Mucosa of gallbladder (tissue), 1 donor: ENCODE measurements at places on chromosomes 1 and 21.

GRCh38 chr1:31318146-31318545 is 21.3 kb downstream of the ZCCHC17 start:
- DNase-seq, result no peak

- DNase-seq, result no peak
Observed at GRCh38 chr1:153680120-153680403, 1.6 kb downstream of the NPR1 start.

DNA sequence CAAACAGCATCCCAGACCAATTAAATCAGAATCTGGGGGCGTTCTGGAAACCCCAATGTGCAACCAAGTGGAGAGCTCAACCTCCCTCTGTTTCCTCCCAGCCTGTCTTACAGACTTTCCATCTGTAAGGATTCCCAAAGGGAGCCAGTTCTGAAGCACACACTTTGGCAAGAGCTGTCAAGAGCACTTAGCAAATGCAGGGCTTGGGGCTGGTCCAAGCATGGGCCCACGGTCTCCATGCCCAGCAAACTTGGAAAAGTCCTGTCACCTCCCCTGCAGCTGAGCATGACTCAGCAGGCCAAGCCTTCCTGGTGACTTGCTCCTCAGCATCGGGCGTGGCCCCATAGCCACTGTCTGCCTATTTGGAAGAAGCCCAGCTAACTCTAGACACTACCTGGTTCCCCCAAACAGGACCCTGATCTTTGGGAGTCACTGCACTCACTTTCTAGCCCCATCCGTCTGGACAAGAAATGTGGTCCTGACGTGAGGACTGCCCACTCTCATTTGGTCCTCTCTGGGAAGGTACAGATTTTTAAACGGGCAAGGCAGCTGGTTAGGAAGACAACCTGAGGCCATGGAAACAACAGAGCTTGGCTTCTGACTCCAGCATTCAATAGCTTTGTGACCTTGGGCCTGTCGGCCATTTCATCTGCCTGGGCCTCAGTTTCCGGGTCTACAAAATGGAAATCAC is 16.9 kb downstream of the SLC2A1 start:
- peak; percentile 77 for DNase-seq

DNA sequence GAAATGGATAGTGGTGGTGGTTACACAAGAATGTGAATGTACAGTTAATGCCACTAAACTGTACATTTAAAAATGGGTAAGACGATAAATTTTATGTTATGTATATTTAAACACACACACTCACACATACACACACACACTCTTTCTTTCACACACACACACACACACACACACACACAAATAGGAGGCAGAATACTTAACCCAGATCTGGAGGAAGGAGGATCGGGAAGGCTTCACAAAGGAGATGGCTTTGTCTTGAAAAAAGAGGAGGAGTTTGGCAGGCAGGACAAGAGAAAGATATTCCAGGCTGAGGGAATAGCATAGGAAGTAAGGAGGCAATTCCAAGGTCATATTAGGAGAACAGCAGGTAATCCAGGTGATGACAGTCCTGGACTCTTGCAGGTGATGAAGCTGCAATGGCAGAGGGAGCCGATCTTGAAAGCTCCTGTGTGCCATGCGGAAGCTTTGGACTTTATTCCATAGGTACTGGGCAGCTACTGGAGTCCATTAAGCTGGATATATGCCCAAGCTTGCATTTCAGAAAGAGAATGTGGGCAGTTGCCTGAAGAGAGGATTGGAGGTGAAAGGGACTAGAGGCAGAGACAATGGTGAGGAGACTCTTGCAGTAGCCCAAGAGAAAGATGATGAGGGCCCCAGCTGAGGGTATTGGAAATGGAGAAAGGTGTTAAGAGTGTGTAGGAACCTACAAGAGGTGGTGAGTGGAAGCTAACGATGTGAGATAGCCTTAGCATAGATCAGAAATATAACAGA is 15.4 kb upstream of the LYST start:
- DNase-seq, result no peak

DNA sequence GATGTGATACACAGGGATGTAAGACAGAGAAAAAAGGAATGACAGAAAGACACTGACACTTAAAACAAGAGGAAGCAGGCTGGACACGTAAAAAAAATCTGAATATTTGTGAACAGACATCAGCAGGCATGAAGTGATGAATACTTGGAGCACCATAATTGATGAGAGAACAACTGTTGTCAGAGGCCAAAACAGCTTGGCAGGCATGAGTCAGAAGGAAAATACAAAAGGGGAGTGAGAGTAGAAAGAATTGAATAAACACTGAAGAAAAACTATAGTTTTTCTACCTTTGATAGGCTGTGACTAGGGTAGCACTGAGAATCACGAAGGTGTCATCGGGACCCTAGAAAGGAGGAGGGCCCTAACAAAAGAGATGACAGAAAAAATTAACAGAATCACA is 21.6 kb upstream of the GUCA2A start:
- no peak for DNase-seq

DNA sequence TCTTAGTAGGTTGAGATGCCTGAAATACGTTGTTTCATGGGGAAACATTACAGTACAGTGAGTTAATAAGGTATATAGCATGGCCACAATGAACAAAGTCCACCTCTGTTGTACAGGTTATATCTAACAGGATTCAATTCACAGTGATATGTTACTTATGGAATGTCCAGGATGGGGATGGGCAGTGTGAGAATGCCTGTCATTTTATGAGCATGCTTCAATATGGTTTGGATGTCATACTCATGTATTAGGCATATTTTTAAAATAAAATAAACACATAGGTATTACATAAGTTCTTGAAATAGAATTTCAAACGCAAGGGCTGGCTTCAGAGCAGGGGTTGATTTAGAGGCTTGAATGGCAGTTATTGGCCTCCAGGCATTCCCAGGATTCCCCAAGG is 6.1 kb upstream of the PHLDA3 start:
- DNase-seq, result no peak

GRCh38 chr1:49465486-49466185 is 558.1 kb downstream of the AGBL4 start:
- DNase-seq, result no peak

DNA sequence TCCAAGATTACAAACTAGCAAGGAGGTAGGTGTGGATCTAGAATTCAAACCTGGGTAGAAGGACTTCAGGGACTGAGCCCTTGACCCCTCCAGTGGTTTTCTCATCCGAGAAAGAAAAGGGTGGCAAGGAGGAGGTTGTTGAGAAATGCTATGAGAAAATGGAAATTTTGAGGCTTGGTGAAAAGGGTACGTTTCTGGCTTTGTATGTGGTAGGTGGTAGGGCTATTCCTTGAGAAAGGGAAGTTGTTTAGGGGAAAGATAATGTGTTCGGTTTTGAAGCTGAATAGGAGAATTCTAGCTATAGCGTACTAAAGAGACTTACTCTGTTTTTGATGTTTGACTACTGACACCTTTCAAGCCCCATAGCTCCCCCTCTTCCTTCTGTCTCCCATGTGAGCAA is 133.8 kb downstream of the CNIH3 start:
- no peak for DNase-seq

- peak; percentile 72 for DNase-seq
Observed at GRCh38 chr1:155128755-155129473, 1.2 kb downstream of the EFNA1 start.

DNA sequence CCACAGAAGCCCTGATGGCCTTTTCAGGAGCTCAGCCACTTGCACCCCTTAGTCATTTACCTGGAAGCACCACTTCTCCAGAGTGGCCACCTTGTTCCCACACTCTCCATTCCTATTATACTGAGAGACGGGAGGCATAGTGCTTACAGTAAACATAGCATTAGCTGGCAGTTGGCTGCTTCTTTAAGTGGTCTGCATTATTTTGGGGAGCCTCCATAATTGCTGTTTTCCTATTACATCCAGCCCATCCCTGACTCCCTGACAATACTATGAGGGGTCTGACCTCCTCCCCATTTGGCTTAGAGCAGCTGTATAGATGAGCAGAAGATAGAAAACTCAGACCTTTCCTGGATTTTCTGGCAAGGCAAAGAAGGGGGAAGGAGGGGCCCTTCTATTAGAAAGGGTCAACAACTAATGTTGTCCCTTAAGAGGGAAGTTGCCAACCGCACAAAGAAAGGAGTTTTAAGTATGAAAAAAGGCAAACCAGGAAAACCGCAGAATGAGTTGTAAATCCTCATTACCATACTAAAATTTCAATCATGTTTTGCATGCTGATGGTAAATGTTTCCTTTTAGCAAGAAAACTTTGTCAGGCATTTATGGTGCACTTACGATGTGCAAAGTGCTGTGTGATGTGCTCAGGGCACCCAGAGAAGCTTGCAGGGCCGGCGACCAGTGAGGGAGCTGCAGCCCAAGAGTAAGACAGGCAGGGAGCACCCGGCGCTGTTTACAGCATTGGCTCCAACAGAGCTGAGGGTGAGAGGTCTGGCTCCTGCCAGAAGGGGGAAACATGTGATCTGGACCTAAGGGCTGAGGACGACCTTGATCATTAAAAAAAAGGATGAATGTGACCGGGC is 167.3 kb downstream of the ZZZ3 start:
- no peak for DNase-seq

GRCh38 chr1:168110896-168111545 is 25.7 kb downstream of the GPR161 start:
- DNase-seq, result no peak

DNA sequence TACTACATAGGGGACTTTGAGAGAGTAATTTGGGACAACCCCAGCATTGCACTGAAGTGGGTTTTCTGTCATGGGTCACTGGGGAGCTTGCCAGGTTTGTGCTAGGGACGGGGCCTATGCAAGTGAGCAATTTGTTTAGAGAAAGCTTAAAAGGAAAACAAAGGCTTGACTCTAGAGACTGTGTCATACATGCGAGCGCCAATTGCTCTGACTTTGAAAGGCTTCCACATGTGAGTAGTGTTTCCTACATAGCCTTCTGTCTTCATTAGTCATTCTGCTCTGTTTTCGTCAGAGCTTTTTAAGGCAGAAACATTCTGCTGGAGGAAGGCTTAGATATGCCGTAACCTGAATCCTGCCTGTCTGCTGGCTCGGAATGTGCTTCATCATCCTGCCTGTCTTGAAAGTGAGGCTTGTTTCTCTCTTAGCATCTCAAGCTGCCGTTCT is 28.4 kb downstream of the TRIM45 start:
- peak; percentile 25 for DNase-seq

DNA sequence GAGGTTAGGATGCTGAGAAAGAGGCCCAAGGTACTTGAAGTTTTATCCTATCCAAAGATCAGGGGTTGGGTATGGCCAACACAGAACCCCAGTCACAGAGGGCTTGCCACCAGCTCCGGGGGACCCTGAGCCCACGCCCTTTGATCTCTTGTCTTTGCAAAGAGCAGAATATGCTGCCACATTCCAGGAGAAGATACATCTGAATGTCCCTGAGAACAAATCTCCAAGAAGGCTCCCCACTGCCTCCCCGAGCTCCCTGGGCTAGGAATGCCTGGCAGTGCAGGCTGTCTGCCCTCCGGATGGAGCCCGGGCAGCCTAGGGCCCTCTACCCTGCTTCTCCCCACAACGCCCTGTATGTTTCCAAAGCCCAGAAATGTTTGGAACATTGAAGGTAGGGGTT is 49.2 kb downstream of the AJAP1 start:
- DNase-seq, result no peak

- no peak for DNase-seq
Observed at GRCh38 chr1:203512517-203512847, 18.5 kb downstream of the OPTC start.

GRCh38 chr1:58929671-58930325 is 146.0 kb upstream of the JUN start:
- DNase-seq, result no peak

GRCh38 chr1:8677782-8678181 is 139.7 kb downstream of the RERE start:
- no peak for DNase-seq

GRCh38 chr1:100051893-100052292 is 80.8 kb downstream of the SASS6 start:
- DNase-seq, result no peak

GRCh38 chr21:36749935-36750575 is 51.1 kb downstream of the SIM2 start:
- DNase-seq, result no peak

DNA sequence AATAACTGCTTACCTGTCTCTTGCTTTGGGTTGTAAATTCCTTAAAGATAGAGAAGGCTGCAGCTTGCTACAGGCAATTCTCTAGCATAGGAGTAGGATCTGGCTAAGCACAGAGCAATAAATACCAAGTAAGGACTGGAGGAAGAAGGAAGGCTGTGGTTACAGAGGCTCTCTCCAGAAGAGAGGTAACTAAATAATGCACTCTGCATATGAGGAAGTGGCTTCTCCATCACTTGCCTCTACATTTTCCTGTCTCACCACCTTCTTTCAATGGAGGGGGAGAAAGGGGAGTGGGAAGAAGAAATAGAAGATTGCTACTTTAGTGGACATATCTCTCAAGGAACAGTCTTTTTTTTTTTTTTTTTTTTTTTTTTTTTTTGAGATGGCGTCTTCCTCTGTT is 60.9 kb upstream of the LAX1 start:
- no peak for DNase-seq

- DNase-seq, result no peak
Observed at GRCh38 chr1:232457595-232457994, 172.3 kb downstream of the SIPA1L2 start.

DNA sequence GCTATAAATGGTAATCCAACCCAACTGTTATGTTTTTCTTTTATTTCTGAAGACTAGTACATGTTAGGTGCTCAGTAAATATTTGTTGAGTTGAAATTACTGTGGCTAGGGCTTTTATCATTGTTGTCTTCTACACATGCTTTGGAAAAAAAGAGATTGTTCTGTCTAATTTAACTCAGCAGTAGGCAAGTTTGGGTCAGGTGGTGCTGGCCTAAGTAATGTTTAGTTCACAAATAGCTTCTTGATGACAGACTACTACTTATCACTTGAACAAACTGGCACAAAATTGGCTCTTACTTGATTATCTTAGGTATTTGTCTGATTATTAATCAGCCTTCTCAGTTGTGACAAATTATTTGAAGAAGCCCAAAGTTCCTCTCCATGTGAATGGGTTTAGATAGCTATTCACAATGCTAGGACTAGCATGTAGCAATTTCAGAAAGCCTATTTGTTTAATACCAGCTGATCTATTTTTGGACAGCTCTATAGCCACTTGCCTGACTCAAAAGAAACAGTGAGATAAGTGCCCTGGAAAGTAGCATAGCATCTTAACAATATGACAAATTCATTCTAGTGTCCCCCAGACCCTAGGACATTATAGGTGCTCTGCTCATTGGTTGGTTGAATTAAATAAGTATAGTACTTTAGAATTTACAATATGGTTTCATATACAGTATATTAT is 32.6 kb downstream of the TMEM200B start:
- no peak for DNase-seq

- no peak for DNase-seq
Observed at GRCh38 chr1:218346391-218347204, 1.5 kb downstream of the TGFB2 start.

DNA sequence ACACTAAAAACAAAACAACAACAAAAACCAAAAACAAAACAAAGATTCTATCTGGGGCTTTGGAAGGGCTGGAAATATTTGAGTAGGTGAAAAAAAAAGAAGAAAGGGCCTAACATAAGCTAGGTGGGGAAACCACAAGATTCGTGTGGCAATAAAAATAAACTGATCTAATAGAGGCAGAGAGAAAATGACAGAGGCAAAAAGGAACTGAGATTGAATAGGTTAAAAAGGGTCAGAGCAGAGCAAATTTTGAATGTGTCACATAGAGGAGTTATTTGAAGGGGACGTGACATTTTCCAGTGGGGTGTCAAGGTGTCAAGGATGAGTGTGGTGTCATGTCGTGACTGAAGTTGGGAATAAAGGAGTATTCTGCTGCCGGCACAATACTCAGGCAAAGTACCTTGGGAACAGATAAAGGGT is 65.2 kb upstream of the RALGPS2 start:
- DNase-seq, result no peak

GRCh38 chr1:152871731-152872126 is 6.4 kb upstream of the SMCP start:
- no peak for DNase-seq

GRCh38 chr1:27166929-27167328 is 12.0 kb upstream of the SLC9A1 start:
- DNase-seq, result no peak
